Mesothelial cell of epicardium (in vitro differentiated cells): ENCODE measurements at places on chromosomes 3 and 15.

- no peak for DNase-seq
Measured at GRCh38 chr3:182908471-182908870, 71.9 kb downstream of the DCUN1D1 start.

- DNase-seq: no peak
Measured at GRCh38 chr3:186953011-186953487, 22.7 kb downstream of the ST6GAL1 start.

- DNase-seq: no peak
Measured at GRCh38 chr3:61600195-61600594, 38.8 kb downstream of the PTPRG start.

- DNase-seq: no peak
Measured at GRCh38 chr3:156483961-156484787, 70.7 kb downstream of the SSR3 start.

GRCh38 chr3:47762233-47762632 lies 19.5 kb downstream of the SMARCC1 start:
- no peak for DNase-seq

DNA sequence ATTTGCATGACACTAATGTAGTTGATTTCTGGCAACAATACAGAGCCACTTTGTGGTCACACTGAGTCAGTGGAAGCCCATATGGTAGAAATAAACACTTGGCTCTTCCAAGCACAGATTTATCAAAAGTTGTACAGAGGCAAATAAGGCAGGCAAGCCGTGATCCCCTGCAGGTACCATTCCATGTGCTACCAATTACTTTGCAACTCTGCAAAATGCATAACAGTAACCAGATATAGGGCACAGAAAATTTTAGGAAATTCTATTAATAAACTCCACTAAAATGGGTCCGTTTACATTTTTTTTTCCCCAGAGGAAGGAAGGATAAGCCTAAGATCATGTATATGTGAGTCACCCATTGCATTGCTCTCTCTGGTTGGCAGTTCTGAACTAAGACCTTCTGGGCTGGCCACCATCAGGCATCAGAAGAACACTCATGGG lies 103.1 kb upstream of the PTX3 start:
- no peak for DNase-seq

- no peak for DNase-seq
Measured at GRCh38 chr15:67092752-67093503, 27.5 kb downstream of the SMAD3 start.

GRCh38 chr3:182808041-182808770 lies 14.9 kb downstream of the ATP11B start:
- DNase-seq: no peak

- no peak for DNase-seq
Measured at GRCh38 chr3:179967622-179968021, 69.1 kb downstream of the PEX5L start.

DNA sequence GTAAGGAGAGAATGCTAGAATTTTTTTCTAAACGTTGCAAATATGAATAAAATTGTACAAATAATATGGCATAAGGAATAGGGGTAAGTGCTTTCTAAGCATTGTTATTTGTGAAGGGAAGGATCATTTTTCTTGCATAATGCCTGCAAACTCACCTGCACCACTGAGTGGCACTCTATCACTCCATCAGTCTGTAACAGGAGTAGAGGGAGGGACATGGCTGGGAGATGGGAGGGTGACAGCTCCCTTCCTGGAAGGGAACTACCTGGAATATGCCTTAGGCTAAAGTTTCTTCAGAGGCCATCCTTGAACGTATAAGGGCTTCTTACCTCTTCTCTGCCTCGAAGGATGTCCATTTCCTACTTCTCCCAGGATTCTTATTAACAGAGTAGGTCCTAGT lies 3.0 kb downstream of the NAALADL2 start:
- no peak for DNase-seq

DNA sequence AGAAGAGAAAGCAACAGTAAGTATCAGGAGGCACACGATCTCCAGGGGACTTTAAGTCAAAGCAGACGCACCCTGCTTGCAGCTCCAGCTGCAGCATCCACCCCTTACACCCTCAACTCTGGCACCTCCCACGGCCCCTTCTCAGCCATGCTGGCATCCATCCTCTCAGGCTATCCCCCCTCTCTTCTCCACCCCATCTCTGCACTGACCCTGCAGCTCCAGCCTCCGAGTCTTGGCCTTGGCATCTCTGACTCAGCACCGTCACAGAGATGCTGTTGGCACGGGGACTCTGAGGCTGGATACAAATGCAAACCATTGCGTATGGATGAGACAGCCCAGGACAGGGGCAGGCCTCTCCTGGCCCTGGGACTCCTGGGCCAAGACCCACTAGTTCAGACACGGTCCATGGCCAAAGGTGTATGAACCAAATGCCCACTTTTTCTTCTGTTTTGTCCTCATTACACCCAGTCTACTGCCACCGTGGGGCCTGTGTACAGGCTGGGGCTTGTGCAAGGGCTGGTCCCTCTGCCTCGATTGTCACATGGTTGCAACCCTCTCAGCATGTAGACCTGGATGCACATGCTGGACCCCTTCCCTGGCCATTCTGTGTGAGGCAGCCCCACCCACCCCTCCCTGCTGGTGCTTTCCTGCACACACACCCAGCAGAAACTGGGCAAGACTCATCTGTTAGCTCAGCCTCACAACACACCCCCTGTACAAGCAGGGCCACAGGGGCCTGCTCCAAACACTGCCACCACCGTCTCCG lies 18.7 kb upstream of the ZXDC start:
- no peak for DNase-seq

DNA sequence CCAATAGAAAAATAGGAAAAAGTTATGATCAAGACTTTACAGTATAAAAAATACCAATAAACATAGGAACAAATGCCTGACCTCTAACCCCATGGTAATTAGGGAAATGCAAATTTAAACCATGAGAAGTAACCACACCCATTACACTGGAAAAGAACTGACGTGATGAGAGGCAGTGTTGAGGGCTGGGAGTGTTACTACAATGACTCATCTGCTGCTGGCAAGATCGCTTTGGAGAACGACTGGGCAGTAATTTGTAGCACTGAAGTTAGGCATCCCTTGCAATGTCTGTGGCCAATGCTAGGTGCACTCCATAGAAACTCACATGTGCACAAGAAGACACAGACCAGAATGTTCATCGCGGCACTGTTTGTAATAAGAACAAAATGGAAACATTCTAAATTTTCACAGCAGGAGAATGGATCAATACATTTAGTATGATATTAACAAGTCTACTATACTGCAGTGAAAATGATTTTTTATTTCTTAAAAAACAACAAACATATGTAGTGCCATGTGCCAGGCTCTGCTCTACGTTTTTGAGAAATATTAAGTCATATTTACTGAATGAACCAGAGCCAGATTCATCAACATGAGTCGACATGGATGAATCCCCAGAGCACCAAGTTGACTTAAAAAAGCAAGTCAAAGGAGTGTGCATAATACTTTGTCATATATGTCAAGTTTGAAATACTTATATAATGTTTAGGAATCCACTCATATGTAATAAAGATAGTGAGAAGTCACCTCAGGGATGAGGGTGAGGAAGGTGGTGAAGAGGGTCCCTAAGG lies 37.6 kb upstream of the EPHB3 start:
- DNase-seq: no peak

DNA sequence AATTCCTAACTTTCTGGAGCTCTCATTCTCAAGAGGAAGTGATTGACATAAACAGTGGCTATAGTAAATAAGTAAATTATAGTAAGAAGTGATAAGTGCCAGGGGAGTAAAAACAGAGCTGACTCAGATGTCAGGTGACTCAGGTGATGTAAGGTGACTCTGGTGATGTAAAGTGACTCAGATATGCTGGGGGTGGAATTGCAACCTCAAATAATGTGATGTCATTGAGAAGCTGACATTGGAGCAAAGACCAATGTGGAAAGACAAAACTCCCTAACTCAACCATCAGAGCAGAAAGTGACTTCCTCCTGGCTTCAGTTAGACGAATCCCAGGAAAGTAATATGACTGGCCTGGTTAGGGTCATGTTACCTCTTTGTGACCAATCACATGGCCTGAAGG lies 144.2 kb upstream of the SNTN start:
- DNase-seq: no peak

- no peak for DNase-seq
Measured at GRCh38 chr3:185503521-185503920, 4.7 kb upstream of the TMEM41A start.

- DNase-seq: no peak
Measured at GRCh38 chr3:47712398-47712797, 69.3 kb downstream of the SMARCC1 start.

GRCh38 chr3:78804251-78805037 lies 963.4 kb downstream of the ROBO1 start:
- no peak for DNase-seq

GRCh38 chr3:151580591-151580990 lies 119.7 kb upstream of the IGSF10 start:
- no peak for DNase-seq

GRCh38 chr3:181541414-181541813 lies 170.3 kb upstream of the SOX2 start:
- no peak for DNase-seq

DNA sequence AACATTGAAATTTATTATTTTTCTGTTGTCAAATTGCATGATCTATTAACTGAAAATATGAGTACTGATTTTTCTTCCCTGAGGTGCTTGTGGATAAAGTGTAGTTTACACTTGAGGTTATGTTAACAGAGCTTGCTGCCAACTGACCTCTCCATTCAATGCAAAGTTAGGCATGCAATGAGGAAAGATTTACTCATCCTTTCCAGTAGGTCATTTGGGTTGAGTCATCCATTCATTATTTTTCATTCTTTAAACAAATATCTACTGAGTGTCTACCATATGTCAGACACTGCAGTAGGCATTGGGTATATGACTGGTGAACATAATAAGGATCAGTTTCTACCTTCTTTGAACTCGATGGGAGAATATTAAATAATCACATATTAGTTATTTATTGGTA lies 604.1 kb downstream of the EDEM1 start:
- DNase-seq: no peak

DNA sequence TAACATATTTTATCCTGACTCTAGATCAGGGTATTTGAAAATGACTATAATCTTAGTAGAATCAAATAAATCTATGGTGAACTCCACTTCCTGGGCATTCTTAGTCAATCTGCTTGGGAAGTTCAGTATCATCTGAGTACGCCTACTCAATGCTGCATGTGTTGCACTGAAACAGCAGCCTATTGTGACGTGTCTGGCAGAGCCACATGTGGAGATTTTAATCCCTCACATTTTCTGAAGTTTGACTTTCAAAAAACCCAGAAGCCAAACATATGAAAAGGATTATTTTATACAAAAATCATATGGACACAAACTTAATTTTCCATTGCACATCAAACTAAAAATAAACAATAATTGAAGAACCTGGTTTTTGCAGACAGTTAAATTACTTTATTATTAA lies 798.3 kb downstream of the ROBO1 start:
- DNase-seq: no peak

- no peak for DNase-seq
Measured at GRCh38 chr3:10596746-10597448, 91.5 kb upstream of the ATP2B2 start.

- DNase-seq: no peak
Measured at GRCh38 chr3:106577241-106577640, 708.4 kb upstream of the CBLB start.

DNA sequence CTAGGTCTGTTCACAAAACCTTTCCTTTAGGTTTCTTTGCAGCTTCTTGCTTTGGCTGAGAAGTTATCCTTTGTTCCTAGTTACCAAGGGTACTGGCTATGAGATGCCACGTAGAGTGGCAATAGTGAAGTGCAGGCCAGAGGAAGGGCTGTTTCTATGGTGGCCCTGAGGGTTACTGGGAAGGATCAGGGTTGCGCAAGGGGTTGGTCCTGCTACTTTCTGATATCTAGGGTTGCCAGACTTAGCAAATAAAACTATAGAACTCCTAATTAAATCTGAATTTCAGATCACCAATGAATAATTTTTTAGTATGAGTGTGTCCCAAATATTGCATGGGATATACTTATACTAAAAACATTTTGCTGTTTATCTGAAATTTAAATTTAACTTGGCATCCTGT lies 317.6 kb upstream of the CTDSPL start:
- DNase-seq: no peak

- DNase-seq: no peak
Measured at GRCh38 chr15:66999046-66999968, 66.1 kb upstream of the SMAD3 start.

DNA sequence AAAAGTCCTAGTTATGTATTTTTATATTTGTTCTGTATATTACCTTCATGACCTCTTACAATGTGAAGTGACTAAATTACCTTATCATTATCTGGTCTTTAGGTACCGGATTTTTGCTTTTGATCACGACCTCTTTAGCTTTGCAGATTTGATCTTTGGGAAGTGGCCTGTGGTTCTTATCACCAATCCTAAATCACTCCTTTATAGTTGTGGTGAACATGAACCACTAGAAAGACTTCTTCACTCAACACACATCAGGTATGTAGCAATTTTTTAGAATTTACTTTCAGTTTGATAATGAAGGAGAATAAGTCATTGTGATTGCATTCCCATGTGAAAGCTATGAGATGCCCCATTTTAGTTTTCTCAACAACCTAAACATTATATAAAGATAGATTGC lies 18.3 kb downstream of the TMEM62 start:
- no peak for DNase-seq

- DNase-seq: no peak
Measured at GRCh38 chr15:61047783-61048182, 181.3 kb downstream of the RORA start.
